Upper lobe of left lung (tissue), 6 donors: ENCODE measurements at places on chromosomes 1 and 21.

DNA sequence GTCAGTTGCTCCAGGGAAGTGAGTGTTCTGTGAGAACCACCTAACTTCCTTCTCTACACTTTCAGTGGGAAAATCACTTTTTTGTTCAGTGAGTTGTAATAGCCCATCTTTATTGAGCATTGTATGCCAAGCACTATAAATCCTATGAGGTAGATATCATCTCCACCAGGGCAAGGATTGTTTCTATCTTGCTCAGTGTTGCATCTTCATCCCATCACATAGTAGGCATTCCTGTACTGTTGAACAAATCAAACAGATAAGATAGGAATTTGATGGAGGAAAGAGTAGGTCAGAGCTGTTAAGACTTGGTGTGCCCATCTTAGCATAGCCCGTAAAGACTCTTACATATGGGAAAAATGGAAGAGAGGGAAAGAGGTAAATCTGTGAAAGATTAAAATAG lies 2.9 kb upstream of the PIGV start:
- no peak for DNase-seq

DNA sequence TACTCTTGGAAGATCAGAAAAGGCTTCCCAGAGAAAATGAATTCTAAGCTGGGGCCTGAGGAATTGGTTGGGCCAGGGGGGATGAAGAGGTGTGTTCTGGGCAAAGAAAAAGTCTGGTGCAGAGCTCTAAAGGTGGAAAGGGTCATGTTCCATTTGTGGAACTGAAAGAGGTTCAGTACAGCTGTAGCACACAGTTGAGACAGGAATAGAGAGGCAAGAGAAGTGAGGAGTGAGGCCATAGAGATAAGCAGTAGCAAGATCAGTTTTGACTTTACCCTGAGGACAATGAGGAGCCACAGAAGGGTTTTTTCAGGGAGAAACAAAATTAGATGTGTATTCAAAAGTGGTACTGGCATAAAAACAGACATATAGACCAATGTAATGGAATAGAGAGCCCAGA lies 30.3 kb upstream of the MUTYH start:
- DNase-seq: no peak

DNA sequence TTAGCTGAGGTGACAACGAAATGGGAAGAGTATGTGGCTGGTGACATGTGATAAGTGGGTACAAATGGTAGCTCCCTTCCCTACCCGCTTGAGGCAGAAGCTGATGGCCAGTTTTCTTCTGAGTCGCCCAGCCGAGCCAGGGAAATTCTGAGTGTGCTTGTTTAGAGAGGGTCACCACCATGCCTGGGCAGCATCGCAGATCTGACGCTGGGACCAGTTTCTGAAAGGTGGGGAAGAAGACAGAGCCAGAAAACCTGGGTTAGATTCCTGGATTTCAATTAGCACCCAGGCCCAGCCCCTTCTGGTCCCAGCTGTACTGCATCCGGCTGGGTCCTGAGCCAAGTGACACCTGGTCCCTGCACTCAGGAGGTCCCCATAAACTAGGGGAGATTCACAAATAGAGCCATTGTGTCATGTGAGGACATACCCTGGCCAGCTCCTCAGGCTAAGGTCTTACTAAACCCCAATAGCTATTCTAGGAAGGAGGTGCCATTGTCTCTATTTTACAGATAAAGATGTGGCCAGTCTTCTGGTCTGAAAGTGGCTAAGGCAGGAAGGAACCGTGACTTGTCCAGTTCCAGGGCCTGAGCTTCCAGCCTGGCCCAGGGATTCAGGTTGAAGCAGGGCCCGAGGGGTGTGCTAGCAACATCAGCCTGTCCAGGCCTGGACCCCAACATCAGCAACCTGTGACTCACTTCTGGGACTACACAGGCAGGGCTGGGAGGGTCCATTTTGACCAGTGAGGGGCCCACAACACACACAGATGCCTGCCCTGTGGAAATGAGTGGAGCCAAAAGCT lies 1.7 kb upstream of the TMEM61 start:
- DNase-seq: no peak

DNA sequence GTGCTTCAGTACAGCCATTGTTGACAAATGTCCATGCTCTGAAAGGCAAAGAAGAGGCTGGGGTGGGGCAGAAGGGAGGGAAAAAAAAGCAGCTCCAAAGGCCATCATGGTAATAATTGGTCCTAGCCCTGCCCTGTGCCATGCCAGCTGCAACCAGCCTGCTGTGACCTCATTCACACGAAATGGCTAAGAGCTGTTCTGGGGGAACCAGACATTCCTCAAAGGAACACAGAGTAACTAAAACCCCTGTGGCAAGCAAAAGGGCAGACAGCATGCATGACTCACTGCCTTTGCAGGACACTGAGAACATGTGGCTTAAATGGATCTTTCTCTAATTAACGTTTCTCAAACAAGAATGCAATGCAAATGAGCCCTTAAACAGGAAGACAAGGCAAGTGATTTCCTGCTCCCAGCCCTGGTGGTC lies 42.3 kb downstream of the STYXL2 start:
- DNase-seq: no peak

DNA sequence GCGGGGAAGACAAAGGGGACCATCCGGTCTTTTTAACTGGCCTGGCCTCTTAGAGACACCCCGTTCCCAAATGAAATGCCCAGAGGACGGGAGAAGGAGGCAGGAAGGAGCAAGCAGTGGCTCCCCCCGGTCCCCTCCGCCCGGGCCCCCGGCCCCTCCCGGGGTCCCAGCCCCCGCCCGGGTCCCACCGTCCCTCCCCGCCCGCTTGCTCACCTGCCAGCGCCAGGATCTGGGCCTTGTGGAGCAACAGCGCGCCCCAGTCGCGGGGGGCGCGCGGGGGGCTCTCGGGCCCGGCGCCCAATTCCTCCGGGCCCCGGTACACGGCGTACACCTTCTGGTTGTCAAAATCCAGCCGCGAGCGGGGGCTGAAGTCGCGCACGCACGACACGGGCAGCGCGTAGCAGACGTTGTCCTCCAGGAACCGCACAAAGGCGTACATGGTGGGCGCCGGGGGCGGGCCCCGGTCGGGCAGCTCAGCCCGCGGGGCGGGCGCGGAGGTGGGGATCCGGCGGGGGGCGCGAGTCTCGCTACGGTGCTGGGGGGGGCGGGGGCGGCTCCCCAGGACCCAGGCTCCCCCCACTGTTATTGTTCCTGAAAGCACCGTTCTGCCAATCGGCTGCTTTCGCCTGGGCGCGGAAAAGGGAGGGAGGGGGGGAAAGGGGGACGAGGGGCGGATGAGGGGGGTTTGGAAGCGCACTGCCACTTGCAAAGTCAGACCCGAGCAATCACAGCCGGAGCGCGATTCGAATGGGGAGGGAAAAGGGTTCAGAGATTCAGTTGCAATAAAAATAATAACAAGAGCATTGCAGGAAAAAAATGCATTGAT lies at the start of gene BEND5:
Gene BEND5 (minus strand): TSS at position 499 of the 826 bp plus-strand sequence. CDS start 60 bp downstream, at position 439.
- DNase-seq: peak; percentile 25

- peak; percentile 12 for DNase-seq
These were observed 35.5 kb upstream of the TTC22 start for GRCh38 chr1:54836594-54836993.

DNA sequence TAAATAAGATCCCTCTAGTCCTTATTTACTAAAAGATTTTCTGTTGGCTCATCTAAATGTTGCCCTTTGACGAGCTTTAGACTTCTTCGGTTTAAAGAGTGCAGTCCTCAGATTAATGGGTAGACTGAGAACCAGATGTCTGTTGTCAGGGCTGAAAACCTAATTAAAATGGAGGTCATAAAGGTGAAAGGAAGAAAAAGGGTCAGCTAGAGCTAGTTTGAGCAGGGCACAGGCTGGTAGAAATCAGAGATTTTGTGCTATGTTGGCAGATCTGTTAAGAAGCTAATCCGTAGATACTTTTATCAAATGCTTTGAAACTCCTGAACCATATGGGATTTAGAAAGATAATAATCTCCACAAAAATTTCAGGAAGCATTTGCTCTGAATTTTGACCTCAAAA lies 959.0 kb downstream of the PLA2G4A start:
- DNase-seq: no peak

DNA sequence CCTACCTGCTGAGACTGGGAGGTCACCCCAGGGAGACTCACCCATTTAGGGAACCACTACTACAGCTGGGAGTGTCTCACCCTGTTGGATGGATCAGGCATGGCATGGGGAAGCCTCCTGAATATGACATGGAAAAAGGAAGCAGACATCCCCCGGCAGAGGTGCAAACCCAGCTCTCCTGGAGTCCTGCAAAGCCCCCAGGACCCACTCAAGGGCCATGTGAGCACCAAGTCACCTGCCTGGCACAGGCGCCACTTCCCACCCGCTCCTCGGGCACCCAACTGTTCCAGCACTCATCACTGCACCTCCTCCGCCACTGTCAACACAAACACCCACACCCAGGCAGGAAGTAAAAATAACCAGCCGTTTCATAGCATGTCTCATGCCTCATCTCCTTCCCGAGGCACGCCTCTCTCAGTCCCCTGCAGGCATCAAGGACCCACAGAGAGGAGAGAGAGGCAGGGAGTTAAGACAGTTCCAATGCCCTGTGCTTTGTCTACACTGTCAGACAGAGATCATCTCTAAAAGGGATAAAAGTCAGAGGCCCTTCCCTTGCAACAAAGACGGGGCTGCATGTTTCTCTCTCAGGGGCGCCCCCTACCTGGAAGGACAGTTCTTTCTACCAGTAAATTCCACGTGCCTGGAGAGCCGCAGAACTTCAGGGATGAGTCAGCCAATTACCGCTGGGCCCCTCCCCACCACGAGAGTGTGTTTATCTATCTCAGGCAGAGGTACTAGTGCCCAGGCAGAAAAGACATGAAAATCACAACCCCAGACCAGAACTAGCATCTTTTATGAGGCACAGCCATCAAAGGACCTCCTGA lies 150.1 kb upstream of the SOD1 start:
- DNase-seq: no peak

DNA sequence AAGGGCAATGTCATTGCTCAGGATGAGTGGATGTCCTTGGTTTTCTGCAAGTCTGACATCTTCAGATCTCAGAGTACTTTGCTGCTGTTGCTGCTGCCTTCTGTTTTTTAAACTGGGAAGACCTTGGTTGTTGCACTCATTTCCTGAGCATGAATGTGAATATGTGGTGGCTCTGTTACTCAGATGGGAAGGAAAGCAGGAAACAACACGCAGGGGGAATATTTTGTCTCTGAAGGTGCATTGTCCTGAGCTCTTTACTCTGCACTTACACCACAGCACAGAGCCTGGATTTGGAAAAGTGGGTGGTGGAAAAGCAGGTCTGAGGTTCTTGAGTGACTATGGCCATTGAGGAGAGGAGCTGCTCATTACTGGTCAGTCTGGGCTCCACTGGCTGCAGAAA lies 36.3 kb downstream of the PTGFRN start:
- DNase-seq: no peak

GRCh38 chr1:16210581-16210980 lies 1.9 kb downstream of the ARHGEF19 start:
- no peak for DNase-seq

- no peak for DNase-seq
These were observed 5.1 kb upstream of the HP1BP3 start for GRCh38 chr1:20792196-20792595.

DNA sequence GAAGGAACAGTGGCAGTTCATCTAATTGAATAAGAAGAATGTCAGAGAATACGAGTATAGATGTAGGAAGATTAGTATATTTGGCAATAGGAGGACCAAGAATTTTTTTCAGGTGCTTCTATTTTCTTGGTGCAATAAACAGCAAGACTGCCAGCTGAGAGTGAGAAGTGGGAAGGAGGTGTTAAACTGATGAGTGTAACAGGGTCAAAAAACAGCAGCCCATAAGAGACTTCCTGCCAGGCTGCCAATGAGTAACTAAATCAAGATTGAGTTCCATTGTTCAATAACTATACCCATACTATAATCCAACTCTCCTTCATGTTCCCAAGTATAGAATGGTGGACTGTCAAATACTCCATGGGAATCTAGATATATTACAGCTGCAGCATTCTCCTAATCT lies 28.7 kb downstream of the LYST start:
- no peak for DNase-seq

DNA sequence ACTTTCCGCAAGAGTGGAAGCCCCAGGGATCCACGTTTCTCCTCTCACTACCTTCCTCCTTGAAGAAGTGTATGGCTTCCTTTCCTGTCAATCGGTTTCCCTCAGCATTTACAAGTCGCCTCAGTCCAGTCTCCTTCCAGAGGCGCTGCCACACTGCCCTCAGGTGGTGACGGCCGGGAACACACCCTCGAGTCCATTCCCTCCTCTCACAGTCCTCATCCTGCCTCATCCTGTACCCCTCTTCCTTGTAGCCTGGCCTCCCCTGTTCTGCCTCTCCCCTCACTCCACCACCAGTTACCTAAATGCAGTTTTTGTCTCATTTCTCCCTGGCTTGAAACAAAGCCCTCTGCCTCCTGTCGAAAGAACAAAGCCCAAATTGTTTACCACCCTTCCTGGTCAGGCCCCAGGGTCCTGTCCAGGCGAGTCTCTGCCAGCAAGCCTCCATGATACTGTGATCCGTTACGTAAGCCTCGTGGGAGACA lies 23.2 kb upstream of the LSM10 start:
- peak; percentile 88 for DNase-seq

DNA sequence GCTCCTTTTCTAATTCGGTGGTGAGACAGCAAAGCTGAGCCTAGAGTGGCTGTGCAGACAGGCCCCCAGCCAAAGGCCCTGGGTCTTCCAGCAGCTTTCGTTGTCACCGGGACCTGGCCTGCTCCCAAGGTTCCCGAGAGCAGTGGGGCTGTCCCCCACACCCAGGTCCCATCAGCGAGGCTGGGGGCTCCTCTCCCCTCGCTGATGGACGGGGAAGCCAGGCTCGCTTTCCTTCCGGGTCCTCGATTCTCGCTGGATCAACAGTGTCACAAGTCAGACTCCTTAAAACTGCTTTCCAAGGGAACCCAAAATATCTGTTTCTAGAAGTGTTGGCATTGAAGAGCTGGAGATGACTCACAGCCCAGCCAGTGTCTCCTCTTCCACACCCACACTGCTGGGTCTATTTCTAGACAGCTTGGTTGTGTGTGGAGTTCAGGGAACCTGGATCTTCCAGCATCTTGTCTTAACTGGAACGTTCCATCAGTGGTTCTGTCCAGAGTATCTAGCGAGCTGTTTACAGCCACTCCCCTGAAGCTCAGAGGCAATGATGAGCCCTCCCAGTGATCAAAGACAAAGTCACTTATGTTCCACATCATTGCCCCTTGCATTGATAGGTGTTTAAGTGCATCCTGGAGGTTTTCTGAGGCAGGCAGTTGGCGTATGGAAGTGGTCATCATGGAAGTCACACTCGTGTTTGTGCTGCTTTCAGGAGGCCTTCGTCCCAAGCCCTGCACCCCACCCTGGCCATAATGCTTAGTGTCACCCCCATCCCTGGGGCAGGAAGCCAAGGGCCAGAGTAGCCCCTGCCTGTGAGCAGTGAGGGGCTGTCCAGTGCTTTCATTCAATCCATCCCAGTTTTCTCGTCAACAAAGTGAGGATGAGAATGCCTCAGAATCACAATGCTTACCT lies 35.2 kb downstream of the RRP1 start:
- no peak for DNase-seq

DNA sequence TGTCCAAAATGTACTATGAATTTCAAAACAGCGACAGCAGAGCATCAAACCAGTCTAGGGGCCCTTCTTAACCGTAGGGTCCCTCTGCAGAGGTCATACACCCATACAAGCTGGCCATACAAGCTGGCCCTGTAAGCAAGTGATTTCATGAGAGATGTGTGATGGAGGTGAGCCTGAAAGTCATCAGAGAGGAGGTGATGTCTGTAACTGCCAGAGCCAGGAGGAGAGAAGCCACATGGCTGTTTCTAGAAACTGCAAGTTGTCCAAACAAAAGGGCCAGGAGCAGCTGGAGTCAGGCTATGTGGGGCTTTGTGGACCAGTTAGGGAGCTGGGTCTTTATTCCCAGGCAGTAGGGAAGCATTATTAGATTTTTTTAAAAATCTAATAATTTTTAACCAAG lies 14.8 kb upstream of the SERINC2 start:
- no peak for DNase-seq
